Type B pancreatic cell (in vitro differentiated cells): ENCODE measurements at places on chromosomes 12 and 14. TPM values are rescaled to one million over a fixed set of nuclear protein-coding genes. Genes with fewer than 3 reads are reported as not detected.
A peak's percentile ranks its signal among the peaks of the same experiment; 100 is the strongest.

Gene RNASE3
- not detected in 2 replicates for total RNA-seq

DNA sequence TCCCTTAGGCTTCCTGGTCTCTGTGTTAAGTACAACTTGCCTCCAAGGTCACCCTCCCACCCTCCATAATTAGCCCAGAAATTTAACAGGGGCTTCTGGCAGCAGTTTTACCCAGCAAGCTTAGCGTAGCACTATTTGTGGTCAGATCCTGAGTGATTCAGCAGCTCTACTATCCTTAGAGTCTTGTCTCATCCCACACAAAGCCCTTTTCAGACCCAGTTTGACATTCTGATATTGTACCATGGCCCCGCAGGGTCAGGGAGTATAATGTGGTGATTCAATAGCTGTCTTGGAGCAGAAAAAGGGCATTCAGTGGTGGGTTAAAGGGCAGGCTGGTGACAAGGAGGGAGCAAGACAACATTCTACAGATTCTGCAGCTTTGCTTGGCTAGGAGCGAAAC is 153.8 kb upstream of the DDHD1 start:
- H3K27ac ChIP-seq = no peak overlapping the region
- peaks cover 3% of the 10 kb centered on the region for H3K27me3 ChIP-seq
- no peak for DNase-seq

DNA sequence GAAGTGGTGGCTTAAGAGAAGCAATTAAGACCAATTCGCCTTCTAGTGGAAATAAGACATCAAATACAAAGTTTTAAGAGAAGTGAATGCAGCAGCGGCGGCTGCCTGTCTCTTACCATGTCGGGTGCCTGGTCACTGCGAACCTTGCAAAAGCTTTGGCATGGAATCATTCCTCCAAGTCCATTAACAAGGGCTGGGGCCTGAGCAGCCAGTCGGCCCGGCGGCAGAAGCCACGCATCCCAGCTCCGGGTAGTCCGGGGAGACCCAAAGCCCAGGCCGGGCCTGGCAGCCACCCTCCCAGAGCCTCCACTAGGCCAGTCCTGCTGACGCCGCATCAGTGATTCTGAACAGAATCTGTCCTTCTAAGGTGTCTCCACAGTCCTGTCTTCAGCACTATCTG is 321.0 kb downstream of the TMEM121 start:
- H3K36me3 ChIP-seq = no peaks in the 10 kb centered on the region
- no peaks in the 10 kb centered on the region for H3K27me3 ChIP-seq
- H3K4me3 ChIP-seq = no peak overlapping the region
- H3K4me1 ChIP-seq = no peaks in the 10 kb centered on the region

DNA sequence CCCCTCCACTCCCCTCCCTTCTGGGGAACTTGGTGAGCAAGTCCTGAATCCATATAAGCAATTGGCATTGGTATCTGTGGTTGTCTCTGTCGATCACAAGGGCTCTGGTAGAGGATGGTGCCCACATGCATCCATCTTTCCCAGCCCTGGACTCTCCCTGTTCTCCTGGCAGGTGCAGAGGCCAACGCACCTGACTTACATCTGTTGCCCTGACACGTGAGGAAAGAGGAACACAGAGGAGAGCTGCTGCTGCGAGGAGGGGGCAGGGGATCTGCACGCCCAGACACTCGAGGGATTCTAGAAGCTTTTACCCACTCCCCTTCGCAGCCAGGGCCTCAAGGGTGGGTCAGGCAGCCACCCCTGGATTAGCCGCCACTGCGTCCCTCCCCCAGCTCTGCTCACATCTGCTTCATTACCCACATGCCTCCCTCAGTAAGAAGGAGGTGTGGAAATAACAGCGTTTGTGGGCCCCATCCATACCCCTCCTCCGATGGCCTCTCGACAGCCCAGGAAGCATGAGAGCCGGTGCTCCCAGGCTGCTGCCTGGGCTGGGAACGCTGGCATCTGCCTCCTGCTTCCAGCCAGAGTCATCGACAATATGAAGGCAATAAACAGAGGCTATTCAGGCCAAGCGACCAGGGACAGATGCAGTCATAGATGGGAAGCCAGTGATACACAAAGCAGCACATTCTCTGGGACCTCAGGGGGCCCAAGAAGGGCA is 56.5 kb downstream of the KDM2B start:
- H3K27ac ChIP-seq = no peak overlapping the region
- H3K27me3 ChIP-seq = no peaks in the 10 kb centered on the region
- no peak for DNase-seq
- H3K4me3 ChIP-seq = no peak overlapping the region
- peaks cover 2% of the 10 kb centered on the region for H3K36me3 ChIP-seq

Gene SVOP
- total RNA-seq = 3.4 and 3.6 TPM in 2 replicates

DNA sequence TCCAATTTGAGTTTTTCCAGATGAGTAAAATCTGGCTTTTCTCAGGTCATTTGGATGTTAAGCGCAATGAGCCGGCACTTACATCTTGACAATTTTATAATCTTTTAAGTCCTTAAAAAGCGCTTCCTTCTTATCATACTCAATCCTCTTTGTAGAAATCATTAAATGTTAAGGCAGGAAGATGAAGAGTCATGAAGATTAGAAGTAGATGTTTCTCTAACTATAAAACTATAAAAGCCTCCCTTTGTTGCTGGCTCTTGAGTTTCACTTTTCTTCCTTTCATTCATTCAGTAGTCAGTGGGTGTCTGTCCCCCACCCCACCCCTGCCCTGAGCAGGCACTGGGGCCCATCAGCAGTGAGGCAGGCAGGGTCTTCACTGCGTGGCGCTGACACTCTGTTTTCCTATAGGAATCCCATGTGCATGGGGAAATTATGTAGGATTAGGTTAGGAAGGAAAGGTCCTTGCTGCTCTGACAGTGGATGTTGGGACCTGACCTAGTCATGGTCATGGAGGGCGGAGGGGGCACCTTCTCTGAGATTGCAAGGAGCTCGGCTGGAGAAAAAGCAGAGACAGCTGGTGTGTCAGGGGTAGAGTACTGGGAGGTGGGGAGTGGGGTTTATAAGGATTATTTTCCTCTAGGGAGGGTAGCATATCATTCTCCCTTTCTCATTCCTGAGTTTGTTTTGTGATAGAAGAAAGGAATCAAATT is 65.8 kb downstream of the CCDC92 start:
- H3K27me3 ChIP-seq = peaks cover 18% of the 10 kb centered on the region
- DNase-seq = no peak
- H3K36me3 ChIP-seq = no peaks in the 10 kb centered on the region

- peaks cover 5% of the 10 kb centered on the region for H3K4me1 ChIP-seq
- DNase-seq = no peak
- H3K27me3 ChIP-seq = peaks cover 83% of the 10 kb centered on the region
- no peak overlapping the region for H3K27ac ChIP-seq
- no peaks in the 10 kb centered on the region for H3K36me3 ChIP-seq
Measured at GRCh38 chr12:49541911-49542505, 3.2 kb downstream of the KCNH3 start.

- H3K36me3 ChIP-seq = no peaks in the 10 kb centered on the region
- H3K4me3 ChIP-seq = no peak overlapping the region
Measured at GRCh38 chr14:96978525-96979272, 181.5 kb downstream of the VRK1 start.

DNA sequence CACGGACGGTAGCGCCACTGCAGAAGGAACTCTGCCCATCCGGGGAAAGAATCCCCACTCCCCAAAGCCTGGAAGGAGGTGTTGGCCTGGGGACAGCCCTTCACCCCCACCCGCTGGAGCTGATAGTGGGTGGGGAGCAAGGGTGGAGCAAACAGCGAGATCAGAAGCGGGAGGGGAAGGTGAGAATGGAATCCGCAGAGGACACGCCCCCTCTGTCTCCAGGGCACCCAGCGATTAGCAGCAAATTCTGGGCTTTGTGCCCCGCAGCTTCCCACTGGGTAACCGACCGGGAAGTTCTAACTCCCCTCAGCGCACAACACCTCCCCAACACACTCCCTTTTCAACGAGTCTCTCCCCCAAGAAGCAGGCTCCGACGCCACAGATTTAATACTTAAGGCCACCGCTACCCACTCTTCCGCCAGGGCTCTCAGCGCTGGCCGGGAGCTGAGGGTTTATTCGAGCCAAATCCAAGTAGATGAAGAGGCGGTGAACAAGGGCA is 1.4 kb downstream of the SLC25A29 start:
- H3K4me1 ChIP-seq = peaks cover 40% of the 10 kb centered on the region
- H3K27ac ChIP-seq = peak overlapping the region; percentile 91
- H3K36me3 ChIP-seq = peaks cover 5% of the 10 kb centered on the region
- peak overlapping the region; percentile 96 for H3K4me3 ChIP-seq

DNA sequence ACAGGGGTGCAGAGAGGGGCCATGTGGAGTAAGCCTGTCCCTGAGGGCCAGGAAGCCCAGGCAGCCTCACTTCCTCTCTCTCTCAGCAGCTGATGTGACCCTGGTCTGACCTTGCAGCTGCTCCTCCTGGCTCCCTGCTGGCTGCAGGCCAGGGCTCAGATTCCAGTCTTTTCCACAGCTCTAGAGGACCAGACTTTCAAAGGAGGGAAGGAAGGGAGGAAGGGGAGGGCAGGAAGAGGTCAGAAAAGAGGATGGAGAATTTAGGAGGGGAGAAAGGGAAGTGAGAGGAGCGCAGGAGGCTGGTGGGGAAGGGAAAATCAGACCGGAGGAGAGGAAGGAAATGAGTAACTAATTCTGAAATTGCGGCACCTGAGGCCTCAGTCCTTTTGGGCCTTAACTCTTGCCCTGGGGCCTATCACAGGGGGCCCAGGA is 40.9 kb upstream of the VASH1 start:
- peaks cover 19% of the 10 kb centered on the region for H3K4me1 ChIP-seq
- peak; percentile 70 for DNase-seq
- H3K4me3 ChIP-seq = no peak overlapping the region

- no peak overlapping the region for H3K27ac ChIP-seq
- H3K27me3 ChIP-seq = peaks cover 7% of the 10 kb centered on the region
- peaks cover 5% of the 10 kb centered on the region for H3K4me1 ChIP-seq
- H3K4me3 ChIP-seq = no peak overlapping the region
Measured at GRCh38 chr12:121114019-121114639, 18.5 kb upstream of the P2RX7 start.

Gene VCPKMT
- 11.6 and 13.9 TPM in 2 replicates for total RNA-seq

Gene PTHLH
- total RNA-seq = 6.3 and 38.1 TPM in 2 replicates

- H3K4me3 ChIP-seq = no peak overlapping the region
- no peak for DNase-seq
- peaks cover 10% of the 10 kb centered on the region for H3K36me3 ChIP-seq
- H3K27me3 ChIP-seq = no peaks in the 10 kb centered on the region
- H3K4me1 ChIP-seq = peaks cover 9% of the 10 kb centered on the region
Measured at GRCh38 chr12:78185109-78185508, 354.4 kb downstream of the NAV3 start.
